Activated CD4-positive, alpha-beta T cell treated with anti-CD3 and anti-CD28 coated beads for 4 hours (primary cell): ENCODE measurements at places on chromosomes 6 and 20.

DNA sequence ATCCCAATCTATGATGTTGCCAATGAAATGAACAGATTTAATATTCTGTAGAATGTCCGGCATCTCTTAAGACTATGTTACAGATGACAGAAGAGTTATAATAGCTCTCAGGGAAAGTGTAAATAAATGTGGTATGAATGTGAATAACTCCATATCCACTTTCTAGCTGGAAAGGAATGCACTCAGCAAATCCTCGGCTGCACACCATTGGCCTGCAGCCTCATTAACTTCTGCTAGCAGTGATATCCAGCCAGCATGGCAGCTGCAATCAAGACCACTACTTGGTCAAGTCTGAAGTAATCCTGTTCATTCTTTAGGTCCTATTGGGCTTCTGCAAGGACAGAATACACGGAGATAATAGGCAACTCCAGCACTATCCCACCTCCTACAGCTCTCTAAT is 17.3 kb upstream of the MICA start:
- no peak for DNase-seq

DNA sequence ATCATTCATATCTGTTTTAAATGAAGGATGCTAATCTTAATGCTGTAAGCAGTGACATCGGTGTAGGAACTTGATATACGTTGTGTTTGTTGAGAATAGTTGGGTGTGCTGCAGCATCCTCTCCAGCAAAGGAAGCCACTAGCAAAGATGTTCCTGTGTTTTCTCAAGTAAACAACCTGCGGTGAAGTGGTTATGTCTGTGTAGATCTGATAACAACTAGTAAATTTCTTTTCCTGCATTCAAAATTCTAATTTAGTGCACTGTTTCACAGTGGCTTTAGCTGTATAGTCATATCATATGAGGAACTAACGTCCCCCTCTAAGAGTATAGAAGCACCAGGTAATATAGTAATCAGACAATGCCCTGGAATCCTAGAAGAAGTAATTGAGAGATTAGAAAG is 38.7 kb downstream of the NCOA7 start:
- no peak for DNase-seq

GRCh38 chr6:25237579-25237978 is 41.6 kb upstream of the CARMIL1 start:
- DNase-seq, result no peak

GRCh38 chr6:152233547-152234320 is 403.4 kb downstream of the SYNE1 start:
- DNase-seq, result peak; percentile 23

GRCh38 chr20:1566701-1567100 is 9.2 kb upstream of the SIRPD start:
- DNase-seq, result no peak
